ENCODE measurements at places on chromosomes 2 and 18. TPM values are rescaled to one million over a fixed set of nuclear protein-coding genes. Genes with fewer than 3 reads are reported as not detected.
A peak's percentile ranks its signal among the peaks of the same experiment; 100 is the strongest.

DNA sequence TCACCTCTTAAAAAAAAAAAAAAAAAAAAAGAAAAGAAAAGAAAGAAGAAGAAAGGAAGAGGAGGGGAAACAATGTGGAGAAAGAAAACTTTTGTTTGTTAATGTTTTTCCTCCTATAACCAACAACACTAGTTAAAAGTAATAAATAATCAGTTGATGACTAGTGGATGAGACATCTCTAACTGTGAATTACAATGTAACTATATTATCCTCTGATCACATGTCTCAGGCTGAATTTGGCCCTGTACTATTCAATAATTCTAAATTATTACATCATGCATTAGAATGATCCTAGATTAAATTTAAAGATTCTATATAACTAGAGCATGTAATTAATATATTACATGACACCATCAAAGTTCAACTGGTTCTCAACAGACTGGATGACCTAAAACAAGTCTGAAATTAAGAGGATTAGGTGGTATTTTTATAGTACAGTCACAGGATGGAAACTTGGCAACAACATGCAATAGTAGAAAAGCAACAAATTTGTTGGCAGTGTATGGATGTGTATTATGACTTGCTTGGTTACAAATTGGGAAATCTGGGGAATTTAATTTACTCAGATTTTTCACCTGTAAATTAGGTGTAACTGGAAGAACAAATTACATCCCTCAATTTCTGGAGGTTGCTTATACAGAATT is 269.3 kb upstream of the SETBP1 start:
- DNase-seq = no peak

DNA sequence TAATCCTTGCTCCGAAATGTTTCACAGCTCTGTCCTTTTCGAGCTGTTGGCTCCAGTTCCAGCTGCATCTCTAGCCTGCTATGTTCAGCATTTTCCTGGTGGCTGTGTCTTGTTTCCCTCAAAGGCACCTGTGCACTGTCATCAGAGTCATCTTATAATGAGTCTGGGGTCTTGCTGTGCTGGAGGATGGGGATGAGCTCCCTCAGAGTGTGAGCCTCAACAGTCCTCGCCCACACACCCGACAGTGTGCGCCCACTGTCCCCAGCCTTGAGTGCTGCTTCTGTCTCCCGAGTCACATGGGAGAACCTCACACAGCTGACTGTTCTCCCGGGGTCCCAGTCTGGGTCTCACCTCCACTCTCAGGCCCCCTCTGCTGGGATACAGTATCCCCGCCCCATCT is 25.4 kb downstream of the SPP2 start:
- DNase-seq = peak; percentile 15

NT5C1B gene
- not detected for total RNA-seq

CROCC2 gene
- not detected for total RNA-seq

DNA sequence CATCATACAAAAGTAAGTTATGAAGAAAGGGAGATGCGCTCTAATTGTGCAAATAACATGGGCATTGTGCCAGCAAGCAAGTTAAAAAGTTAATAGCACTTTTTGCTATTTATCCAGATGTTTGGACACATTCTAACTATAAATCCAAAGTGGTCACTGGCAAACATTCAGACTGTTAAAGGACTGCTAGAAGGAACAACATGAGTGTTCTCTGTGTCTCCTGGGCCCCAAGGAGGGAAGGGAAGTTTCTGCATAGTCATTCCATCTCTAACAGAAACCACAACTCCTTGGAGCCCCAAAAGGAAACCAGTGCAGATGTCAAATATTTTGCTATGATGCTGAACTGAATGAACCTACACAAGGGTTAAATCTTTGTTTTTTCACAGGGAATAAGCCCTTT is 213.3 kb upstream of the HNRNPA3 start:
- DNase-seq = no peak

GRCh38 chr2:230849633-230850357 is 14.9 kb upstream of the ITM2C start:
- DNase-seq = no peak

GRCh38 chr2:137420744-137421143 is 543.5 kb upstream of the HNMT start:
- no peak for DNase-seq

Measured in frontal cortex (tissue), 4 donors.